ENCODE measurements at places on chromosomes 5 and 9. TPM values are rescaled to one million over a fixed set of nuclear protein-coding genes. Genes with fewer than 3 reads are reported as not detected.

The SV2C gene
- total RNA-seq = 3.4 TPM

DNA sequence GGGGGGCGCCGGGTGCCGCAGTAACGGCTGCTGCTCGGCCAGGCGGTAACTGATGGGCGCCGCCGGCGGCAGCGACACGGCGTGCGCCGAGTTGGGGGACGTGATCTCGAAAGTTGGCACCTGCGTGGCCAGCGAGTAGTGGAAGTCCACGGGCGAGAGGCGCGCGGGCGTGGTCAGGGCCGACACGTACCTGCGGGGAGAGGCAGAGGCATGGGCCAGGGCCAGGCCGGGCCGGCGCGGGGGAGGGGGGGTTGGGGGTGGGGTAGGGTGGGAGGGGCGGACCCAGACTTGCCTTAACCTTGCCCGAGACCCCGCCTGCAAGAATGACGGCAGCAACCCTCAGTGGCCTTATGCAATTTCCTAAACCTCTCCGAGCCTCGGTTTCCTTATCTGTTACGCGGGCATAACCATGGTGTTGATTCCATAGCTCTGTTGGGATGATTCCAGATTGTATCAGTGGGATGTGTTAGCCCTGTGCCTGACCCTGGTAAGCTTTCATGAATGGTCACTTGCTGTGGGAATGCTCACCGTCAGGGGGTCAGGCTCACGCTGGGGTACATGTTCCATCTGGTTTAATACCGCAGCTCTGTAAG lies 53.0 kb downstream of the PSD2 start:
- peak overlapping the region; percentile 64 for H3K4me3 ChIP-seq
- no peak for DNase-seq
- H3K27ac ChIP-seq = peak overlapping the region; percentile 66
- no peaks in the 10 kb centered on the region for H3K36me3 ChIP-seq
- peaks cover 8% of the 10 kb centered on the region for H3K4me1 ChIP-seq
- no peaks in the 10 kb centered on the region for H3K27me3 ChIP-seq

GRCh38 chr5:151162776-151163175 lies 5.2 kb upstream of the ANXA6 start:
- DNase-seq = no peak
- H3K4me3 ChIP-seq = no peak overlapping the region
- no peaks in the 10 kb centered on the region for H3K36me3 ChIP-seq

GRCh38 chr5:33008751-33009418 lies 297.8 kb downstream of the NPR3 start:
- no peaks in the 10 kb centered on the region for H3K36me3 ChIP-seq
- DNase-seq = no peak
- H3K27ac ChIP-seq = no peak overlapping the region

The TMEM203 gene
- 24.6 TPM for total RNA-seq

All from vagina (tissue), 2 donors.